ENCODE measurements at places on chromosomes 5 and 9. TPM values are rescaled to one million over a fixed set of nuclear protein-coding genes. Genes with fewer than 3 reads are reported as not detected.

DOLK gene
- 29.5 TPM for total RNA-seq

ENTREP1 gene
- total RNA-seq = under 0.01 TPM

PIP5K1B gene
- not detected for total RNA-seq

HARS2 gene
- total RNA-seq = 31.5 TPM

- DNase-seq = no peak
These were observed 60.8 kb downstream of the LMX1B start for GRCh38 chr9:126674365-126675146.

- DNase-seq = no peak
These were observed 6.2 kb downstream of the NKX2-5 start for GRCh38 chr5:173228639-173229381.

GRCh38 chr9:91740701-91741100 lies 209.3 kb downstream of the ROR2 start:
- peak; percentile 95 for DNase-seq

DNA sequence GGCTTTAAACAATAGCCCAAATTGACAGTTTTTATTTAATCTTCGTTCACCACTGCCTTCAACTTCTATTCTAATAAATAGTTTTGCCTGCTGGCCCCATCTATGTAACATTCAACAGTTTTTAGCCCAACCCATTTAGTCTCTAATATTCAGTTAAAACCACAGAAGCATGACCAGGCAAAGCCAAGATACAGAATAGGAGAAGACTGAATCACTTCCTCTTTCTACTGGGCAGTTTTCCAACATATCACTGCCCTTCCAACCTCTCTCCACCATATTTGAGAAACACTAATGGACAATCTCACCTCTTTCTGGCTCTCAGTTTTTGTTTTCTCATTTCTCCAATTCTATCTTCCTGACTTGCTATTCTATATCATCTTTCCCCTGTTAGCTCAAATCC lies 352.9 kb downstream of the DNAH5 start:
- peak; percentile 58 for DNase-seq

DNA sequence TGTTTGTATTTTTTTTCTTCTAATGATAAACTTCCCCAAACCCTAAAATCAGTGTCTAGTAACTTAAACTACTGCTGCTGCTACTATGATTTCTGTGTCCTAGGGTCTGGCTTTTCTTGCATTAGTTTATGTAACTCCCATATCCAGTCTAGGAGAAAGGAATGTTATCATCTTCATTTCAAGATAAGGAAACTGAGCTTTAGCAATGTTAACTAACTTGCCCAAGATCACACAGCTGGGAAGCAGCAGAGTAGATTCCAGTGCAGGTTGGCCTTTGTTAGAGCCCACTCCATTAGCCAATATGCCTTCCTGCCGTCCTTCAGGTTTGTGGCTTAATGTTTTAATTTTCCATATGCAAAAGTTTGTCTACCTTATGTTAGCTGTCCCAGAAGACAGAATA lies 10.4 kb downstream of the TMEM171 start:
- DNase-seq = no peak

MARCOL gene
- not detected for total RNA-seq

- DNase-seq = no peak
These were observed 38.9 kb upstream of the TRAF1 start for GRCh38 chr9:120965344-120966012.

DPYSL3 gene
- 119 TPM for total RNA-seq
